ENCODE measurements at places on chromosomes 12 and 14. TPM values are rescaled to one million over a fixed set of nuclear protein-coding genes. Genes with fewer than 3 reads are reported as not detected.
A peak's percentile ranks its signal among the peaks of the same experiment; 100 is the strongest.

DNA sequence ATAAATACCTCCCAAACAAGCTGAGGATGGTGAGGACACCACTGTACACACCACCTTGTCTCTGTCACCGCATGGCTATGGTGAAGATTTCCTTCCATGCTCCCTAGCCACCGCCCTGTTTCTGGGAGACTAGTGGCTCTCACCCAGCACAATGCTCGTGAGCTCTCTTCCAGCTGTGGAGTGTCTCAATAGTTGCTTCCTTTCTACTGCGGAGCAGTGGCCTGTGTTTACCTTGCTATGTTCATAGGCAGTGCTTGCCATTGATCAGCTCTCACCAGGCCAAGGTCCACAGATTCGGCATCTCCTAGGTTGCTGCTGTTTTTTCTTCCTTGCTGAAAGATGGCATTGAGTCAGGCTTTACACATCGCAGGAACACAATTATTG is 313.6 kb upstream of the RTL1 start:
- DNase-seq: no peak

DNA sequence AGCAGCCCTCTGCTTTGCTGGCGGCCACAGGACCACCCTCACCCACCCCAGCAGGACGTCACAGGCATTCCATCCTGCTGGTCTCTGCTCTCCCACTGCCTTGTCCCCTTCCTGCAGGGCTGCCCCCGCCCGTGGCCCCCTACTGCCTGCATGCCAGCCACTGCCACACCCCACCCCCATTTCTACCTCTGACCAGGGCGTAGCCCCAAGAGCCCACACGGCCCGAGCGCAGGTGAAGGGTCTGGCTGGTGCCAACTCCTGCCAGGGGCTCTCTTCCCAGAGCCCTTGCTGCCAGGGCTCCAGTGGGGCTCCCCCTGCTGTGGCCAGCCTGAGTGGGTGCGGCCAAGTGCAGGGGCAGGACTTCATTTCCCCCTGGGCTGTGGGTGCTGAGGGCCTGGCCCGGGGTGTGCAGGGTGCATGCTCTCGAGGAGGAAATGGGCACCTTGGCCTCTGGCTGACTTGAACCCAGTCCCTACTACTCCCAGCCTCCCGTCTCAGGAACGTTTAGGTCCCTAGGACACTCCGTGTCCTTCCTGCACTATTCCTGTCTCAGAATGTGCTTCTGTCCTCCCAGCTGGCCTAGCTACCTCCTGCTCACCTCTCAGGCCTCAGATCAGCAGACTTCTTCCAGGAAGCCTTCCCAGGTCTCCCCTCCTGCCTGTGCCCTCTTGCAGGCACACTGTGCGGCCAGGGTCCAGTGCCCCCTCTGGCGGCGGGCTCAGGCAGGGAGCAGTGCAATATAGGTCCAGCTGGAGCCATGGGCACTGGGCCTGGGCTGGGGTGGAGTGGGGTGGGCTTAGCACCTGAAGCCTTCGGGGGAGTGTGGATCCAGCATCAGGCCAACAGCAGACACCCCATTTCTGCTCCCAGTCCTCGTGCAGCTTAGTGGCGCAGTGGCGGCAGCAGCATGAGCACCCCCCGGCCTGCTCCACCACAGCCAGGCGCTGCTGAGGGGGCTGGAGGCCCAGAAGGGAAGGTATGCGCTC is 1.4 kb downstream of the LBHD2 start:
- DNase-seq: peak; percentile 74

DNA sequence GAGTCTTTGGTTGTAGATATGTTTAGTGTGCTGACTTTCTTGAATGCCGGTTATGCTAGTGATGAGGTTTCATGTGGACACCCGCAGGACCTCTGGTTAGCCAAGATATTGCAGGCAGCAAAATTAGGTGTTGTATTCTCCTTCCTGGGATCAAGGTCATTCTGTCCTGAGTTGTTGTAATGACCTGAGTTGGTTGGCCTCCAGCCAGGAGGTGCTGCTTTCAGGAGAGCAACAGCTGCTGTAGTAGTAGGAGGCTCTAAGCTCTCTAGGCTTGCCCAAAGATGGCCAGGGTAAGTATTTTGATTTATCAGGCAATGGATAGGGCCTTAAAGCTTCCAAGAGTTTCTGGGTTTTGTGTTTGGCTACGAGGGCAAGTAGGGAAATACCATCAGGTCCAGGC is 56.0 kb upstream of the BDKRB2 start:
- DNase-seq: no peak

Gene LRRC43
- total RNA-seq: 0.21 TPM

DNA sequence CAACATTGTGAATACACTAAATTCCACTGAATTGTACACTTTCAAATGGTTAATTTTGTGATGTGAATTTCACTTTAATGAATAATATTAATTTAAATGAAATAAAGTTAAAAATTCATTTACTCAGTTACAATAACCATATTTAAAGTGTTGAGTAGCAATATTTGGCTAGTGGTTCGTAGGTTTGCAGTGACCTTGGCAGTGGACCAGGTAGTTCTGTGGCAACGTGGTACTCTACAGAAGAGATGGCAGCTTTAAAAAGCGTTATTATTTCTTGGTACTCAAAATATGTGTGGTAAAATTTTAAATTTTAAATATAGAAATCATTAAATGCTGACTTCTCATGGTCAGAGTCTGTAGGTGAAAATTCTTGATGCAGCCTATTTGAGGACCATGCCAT is 51.6 kb downstream of the AEBP2 start:
- DNase-seq: no peak

DNA sequence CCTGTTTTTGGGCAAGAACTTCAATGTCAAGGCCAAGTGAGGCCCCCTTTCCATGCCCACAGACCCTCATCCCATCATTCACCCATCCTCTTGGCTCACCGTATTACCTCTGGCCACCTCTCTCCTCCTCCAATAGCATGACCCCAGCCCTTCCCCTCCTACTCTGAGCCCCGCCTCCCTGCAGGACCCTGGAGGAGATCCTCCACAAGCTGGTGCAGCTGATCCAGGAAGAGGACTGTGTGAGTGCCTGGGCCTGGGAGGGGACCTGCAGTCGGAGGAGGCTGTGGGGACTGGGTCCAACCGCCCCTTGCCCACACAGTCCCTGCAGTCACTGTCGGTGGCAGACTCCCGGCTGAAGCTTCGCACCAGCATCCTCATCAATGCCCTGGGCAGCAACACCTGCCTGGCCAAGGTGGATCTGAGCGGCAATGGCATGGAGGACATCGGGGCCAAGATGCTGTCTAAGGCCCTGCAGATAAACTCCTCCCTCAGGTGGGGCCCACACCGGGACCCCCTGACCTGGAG is 7.2 kb downstream of the CARMIL3 start:
- peak; percentile 39 for DNase-seq

- DNase-seq: no peak
Measured at GRCh38 chr12:48873096-48873495, 7.4 kb upstream of the RND1 start.

GRCh38 chr12:56258068-56258819 is at the start of gene ANKRD52:
TSS of gene ANKRD52 (minus strand) at chr12:56258384. CDS start at chr12:56258269, 115 bp downstream.
- peak; percentile 76 for DNase-seq

- no peak for DNase-seq
Measured at GRCh38 chr12:67921286-67921685, 68.0 kb upstream of the IFNG-AS1 start.

Gene JPH4
- total RNA-seq: 50.1 TPM

DNA sequence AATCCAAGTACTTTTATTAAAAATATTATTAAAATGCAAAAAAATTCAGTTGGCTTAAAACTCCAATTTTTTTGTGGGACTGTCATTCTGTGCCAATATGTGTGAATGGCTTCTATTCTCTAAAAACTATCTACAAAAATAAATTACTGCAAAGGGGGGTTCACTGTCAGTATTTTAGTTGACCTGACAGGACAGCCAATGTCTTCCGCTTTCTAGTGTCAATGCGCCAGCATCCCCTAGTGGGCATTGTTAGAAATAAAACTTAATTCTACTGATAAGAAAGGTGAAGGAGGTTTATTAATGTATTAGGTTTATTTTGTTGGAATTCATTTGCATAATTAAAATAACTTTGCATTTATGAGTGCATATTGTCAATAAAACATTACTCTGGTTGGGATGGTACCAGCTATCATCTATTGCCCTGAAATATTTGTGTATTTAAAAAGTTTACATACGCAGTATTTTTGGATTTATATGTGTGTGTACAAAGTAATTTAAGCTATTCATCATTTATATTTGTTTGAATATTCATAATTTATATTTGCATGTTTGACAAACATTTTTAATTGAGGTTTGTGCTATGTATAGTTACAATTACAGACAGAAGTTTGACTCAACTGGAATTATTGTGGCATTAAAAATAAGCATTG is 527.2 kb downstream of the FLRT2 start:
- peak; percentile 30 for DNase-seq

- DNase-seq: peak; percentile 45
Measured at GRCh38 chr12:120290609-120291305, 946 bp downstream of the RNU4-2 start.

Gene NEUROD4
- not detected for total RNA-seq

Gene BICDL1
- total RNA-seq: 23.1 TPM

- DNase-seq: no peak
Measured at GRCh38 chr14:65414961-65415589, 2.5 kb downstream of the FUT8 start.

Gene PRH2
- total RNA-seq: not detected

Gene SMCO3
- total RNA-seq: not detected

DNA sequence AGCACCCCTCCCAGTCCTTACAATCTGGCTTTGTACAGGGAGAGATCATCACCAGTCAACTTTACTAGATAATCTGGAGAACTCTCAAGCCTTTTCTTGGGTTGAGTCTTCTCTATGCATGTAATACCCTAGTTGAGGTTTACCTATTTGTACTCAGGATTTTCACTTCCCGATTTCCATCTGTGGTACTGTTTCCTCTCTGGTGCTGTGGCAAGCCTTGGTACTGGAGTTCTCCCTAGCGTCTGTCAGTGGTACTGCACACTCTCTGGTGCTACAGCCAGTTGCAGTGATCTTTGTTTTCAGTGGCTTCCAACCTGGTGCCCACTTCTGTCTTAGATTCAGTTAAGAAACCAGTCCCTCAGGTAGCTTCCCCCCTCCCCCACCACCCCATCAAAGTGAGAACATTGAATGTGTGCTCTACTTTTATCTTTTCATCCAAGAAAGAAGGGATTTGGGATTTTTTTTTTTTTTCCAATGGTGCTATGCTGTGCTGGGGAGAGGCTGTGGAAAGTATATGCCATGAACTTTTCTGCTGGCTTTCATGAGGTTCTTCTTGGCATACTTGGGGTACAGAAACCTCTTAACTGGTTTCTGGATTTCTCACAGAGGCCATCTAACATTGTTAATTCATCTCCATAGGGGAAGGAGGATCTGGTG is 69.4 kb upstream of the EVL start:
- DNase-seq: peak; percentile 83

DNA sequence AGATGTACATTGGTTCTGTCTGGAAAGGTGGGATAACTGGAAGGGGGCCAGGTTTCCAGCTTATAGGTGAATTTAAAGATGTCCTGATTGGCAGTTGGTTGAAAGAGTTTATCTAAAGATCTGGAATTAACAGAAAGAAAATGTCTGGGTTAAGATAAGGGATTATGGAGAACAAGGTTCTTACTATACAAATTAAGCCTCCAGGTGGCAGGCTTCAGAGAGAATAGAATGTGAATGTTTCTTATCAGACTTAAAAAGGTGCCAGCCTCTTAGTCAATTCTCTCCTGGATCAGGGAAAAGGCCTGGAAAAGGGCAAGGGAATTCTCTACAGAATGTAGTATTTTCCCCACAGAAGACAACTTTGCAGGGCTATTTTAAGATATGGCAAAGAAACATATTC is 53.1 kb downstream of the CNTN1 start:
- DNase-seq: no peak

- no peak for DNase-seq
Measured at GRCh38 chr12:119980242-119980641, 8.8 kb upstream of the BICDL1 start.

Gene SPATA7
- total RNA-seq: 8.0 TPM

Gene SLC17A8
- total RNA-seq: 0.26 TPM

Gene POTEG
- total RNA-seq: not detected

DNA sequence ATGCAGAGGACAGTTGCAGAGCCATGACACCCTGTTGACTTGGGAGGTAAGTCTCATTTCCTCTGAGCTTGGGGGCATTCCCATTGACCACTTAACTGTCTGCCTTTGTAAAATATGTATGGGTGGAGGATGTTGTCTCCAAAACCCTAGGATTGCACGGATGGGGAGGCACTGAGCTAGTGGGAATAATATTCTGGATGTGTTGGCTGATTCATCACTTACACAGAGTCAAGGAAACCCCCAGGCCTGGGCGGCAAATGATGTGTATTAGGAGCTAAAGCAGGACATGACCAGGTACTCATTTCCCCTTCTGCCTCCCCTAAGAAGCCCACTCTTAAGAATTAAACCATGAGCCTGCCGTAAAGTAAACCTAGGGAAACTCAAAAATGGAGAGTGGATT is 319.4 kb downstream of the VRK1 start:
- DNase-seq: no peak

DNA sequence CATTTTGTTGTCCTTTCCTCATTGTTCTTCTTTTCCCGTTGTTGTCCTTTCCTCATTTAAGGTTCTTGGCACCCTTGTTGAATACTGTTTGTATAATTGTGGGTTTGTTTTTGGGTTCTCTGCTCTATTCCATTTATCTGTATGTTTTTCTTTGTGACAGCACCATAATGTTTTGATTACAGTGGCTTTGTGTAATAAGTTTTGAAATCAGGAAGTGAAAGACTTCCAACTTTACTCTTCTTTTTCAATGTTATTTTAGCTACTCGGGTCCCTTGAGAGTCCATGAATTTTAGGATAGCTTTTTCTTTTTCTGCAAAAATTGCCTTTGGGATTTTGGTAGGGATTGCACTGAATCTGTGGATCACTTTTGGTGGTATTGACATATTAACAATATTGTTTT is 28.1 kb downstream of the ETNK1 start:
- no peak for DNase-seq

Gene CIROP
- total RNA-seq: 0.07 TPM

GRCh38 chr12:103505371-103506236 is 9.8 kb upstream of the C12orf42 start:
- no peak for DNase-seq

Gene BCDIN3D
- 1.6 TPM for total RNA-seq

Gene ATXN7L3B
- total RNA-seq: 35.8 TPM

Gene P2RX7
- 0.55 TPM for total RNA-seq

Gene LRFN5
- 5.3 TPM for total RNA-seq

Gene SLC39A2
- 0.14 TPM for total RNA-seq

GRCh38 chr14:100944052-100944451 is 40.5 kb upstream of the RTL1 start:
- DNase-seq: no peak

- DNase-seq: no peak
Measured at GRCh38 chr12:96425321-96425720, 25.1 kb upstream of the CDK17 start.

Gene GPR162
- total RNA-seq: 8.2 TPM

GRCh38 chr12:125314051-125314755 is 249.0 kb downstream of the AACS start:
- no peak for DNase-seq

GRCh38 chr12:104003596-104003995 is 37.9 kb downstream of the TDG start:
- no peak for DNase-seq

GRCh38 chr14:33742166-33742565 is 208.7 kb downstream of the EGLN3 start:
- no peak for DNase-seq

Data from WTC11 (cell line).